ENCODE measurements at places on chromosomes 4 and X.

DNA sequence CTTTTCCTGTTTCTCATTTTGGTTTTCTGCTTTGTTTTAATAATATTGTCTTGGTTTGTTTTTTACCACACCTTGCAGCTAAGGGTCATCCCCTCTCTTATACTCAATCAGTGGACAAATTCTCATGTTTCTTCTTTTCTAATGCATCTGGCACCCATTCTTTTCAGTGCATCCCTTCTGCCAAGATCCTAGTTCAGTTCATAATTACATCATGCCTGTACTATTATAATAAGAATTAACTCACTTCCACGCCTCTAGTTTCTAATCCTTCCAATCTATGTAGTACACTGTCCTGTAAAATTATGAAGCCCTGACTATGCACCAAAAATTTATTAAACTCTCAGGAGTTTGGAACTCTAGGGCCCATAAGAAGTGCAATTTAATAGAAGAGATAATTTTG is 126.1 kb downstream of the FAT4 start:
- DNase-seq, result no peak

DNA sequence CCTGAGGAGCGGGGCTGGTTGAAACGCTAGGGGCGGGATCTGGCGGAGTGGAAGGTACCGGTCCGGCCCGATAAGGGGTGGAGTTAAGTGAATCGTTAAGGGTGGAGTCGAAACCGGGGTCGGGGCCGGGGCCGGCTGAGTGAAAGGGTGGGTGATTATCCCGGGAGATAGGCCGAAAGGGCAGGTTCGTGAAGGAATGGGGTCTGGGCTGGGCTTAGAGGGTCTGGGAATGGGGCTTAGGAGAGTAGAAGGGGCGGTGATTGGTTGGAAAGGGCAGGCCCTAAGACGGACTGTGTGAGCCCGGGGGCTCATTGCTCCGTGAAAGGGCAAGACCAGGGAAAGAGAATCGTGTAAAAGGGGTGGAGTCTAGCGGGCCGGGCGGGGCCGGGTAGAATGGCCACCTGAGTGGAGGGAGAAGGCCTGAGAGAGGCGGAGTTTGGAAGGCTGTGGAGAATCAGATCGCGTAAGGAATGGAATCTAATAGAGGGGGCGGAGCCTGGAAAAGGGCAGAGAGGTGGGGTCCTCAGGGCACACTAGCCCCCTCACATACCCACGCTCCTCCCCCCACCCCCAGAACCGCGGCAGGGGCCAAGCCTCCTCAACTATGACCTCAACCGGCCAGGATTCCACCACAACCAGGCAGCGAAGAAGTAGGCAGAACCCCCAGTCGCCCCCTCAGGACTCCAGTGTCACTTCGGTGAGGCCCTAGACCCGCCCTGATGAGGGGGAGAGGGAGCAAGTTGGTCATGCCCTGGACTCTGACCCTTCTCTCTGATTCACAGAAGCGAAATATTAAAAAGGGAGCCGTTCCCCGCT is 430 bp downstream of the HDAC6 start:
- peak; percentile 6 for DNase-seq

DNA sequence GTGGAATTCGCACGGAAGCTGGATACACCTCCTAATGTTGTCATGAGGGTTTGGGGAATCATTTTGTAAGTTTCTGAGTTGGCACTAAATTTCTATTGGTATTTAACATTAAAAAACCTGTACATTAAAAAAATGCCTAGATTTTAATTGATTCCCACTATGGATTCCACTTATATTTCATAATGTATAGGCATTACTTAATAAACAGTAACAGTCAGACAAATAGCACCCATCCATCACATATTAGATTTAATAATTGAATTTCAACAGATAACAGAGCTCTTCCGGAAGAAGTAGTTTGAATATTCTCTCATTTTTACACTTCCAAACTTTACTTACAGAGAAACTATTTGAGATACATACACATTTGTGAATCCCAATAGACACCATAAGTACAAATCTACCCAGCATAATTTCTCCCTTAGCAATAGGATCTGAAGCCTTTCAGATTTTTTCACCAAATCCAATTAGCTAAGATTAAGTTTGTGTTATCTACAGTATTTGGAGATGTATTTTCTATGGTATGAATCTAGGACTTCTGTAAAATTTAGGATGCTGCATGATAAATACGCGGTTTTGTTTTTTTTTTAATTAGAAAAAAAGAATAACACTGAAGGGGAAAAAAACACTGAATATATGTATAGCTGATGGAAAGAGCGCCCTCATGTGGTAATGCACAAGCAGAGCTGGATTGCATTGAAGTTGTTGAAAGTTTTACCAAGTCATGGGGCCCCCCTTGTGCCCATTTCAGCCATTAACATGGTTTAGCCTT is 12.2 kb upstream of the ODAM start:
- no peak for DNase-seq

- no peak for DNase-seq
Measured at GRCh38 chr4:107693132-107693531, 26.9 kb downstream of the PAPSS1 start.

DNA sequence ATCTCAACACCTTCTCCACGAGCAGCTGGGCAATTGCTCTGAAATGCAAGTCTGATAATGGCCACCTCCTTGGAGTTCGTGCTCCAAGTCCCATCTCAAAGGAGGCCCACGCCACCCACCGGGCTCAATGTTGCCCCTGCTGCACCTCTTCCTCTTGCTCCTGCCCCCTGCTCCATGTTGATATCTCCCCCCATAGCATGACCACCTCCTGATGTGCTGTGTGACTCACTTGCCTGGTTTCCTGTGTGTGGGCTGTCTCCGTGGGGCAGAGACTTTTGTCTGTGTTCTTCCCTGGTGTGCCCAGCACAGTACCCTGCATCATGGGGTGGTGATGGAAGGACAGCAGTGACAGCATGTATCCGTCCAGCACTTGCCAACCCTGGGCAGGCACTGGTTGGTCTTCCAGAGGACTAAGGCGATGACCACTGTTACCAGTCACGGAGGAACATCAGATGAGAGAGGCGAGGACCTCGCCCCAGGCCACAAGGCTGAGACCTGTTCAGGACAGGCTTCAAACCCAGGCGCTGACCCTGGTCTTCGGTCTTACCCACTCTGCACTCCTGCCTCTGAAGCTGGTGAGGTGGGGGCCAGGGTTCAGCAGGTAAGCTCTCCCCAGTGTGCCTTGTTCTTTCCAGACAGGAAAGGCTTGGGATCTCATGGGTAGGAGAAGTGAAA is 104.6 kb upstream of the LRPAP1 start:
- DNase-seq, result no peak

DNA sequence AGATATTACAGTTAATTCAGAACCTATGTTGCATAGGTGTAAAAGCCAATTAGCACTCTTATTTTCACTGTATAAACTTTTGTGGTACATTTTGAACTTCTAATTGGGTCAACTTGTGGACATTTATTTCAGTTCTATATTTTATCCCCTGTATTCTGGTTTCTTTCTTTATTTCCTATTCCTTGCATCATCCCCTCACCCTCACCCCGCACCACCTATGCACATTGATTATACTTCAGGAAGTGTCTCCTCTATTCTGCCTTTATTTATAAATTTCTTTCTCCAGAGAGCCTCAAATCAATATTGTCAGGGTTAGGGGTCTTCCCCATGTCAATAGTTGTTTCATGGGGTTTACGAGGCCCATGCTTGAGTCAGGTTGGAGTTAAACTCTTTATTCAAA is 83.1 kb downstream of the TEX13C start:
- DNase-seq, result no peak

GRCh38 chr4:97910005-97910404 is 233.3 kb downstream of the STPG2 start:
- no peak for DNase-seq

- DNase-seq, result no peak
Measured at GRCh38 chr4:100428051-100428450, 89.8 kb downstream of the EMCN start.
